ENCODE measurements at places on chromosomes 3 and 15.

DNA sequence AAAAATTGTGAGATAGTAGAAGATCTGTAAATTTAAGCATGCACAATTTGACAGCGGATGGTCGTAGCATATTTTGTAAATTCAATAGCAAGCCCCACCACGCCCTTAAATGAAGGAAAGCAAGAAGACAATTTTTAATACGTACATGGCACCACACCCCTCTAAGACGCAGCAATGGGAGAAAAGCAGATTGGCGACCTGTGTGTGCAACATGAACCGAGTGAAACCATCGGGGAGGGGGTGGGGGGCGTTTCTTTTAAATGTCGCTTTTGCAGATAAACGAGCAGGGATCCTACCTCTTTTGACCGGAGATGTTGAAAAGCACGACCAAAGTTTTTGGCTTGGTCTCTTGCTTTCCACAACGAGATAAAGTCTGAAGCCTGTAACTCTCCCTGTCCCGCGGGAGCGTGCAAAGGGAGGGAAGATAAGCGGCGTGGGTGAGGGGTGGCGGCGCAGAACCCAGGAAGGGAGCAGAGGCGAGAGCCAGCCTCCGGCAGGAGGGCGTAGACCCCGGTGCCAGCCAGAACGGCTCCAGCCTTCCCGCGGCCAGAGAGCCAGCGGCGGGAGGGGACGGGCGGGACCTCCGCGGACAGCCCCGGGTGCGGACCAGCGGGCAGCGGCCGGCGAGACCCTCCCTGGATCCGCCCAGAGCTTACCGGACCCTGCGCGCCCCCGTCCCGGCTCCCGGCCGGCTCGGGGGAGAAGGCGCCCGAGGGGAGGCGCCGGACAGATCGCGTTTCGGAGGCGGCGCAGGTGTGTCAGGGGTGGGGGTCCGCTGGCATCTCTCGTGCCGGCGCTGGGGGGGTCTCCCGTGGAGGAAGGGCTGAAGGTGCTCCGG is at the start of gene CHL1:
TSS of gene CHL1 (plus strand) at position 453 of the 838 bp plus-strand sequence. CDS start 123,014 bp downstream, outside the sequence.
- DNase-seq, result no peak

DNA sequence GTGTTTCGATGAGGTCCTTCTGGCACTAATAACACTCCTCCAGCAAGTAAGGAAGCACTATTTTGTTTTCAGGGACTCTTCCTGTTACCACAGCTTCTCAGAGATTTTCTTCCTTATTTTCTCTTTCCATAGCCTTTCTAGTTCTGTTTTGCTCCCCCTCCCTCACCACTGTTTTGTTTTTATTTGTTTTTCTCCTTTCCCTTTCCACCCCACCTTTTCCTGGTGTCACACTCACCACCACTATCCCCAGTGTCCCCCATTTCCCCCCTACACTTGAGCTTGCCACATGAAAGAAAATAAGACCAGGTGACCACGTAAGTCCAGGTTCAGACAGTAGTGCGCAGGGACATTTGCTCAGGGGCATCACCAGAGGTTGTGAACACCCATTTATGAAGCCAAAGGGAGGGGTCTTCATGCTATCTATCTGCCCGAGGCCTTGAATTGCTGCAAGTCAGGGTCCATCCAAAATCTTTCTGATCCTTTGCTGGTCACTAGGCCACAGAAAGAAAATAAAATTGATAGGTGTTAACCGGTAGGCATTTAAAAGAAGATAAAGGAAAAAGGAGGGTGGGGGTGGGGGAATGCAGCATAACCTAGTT is 1.4 kb upstream of the RFTN1 start:
- no peak for DNase-seq

DNA sequence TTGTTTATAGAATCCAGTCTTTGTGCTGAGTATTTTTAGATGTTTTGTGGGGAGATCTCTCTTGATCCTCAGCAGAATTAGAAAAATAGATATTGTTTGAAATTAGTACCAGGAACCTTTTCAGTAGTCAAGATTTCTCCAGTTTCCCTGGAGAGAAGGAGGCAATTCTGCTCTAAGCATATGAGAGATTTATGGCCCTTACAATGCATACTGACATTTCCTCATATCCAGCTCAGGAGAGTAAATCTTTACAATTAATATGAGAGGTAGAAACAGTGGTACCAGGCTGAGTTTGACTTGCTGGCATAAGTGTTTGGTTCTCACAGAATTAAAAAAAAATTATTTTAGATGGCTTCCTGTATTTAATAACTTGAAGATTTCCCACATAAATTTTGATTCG is 239.1 kb upstream of the SGO1 start:
- DNase-seq, result no peak

- no peak for DNase-seq
Observed at GRCh38 chr15:58296276-58296675, 135.5 kb upstream of the LIPC start.

DNA sequence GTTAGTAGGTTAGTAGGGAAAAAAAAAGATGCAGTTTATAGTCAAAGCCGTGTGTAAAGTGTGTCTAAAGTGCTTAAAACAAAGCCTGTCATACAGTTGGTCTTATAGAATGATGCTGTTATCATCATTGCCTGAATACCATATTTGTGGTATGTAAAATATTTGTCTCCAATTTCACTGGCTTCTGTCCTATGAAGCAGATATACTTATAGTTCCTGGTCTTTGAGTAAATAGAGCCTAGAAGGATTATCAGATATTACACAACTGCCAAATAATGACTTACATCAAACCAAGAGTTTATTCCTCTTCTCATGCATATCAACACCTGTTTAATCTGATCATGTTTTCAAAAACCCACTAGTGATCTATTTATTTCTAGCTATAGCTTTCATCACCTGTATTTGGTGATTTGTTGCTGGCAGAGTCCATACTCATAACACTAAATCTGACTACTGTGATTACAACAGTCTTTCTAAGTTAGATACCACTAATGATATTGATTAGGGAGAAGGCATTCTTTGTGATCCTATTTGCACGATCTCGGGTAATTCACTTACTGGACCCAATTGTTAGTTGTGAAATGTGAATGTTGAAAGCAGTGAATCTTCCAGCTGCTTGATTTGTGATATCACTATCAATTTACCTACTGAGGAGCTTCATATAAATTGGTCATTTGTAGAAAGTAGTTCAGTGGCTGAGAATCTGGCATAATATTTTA is 413.7 kb downstream of the LPP start:
- DNase-seq, result no peak

DNA sequence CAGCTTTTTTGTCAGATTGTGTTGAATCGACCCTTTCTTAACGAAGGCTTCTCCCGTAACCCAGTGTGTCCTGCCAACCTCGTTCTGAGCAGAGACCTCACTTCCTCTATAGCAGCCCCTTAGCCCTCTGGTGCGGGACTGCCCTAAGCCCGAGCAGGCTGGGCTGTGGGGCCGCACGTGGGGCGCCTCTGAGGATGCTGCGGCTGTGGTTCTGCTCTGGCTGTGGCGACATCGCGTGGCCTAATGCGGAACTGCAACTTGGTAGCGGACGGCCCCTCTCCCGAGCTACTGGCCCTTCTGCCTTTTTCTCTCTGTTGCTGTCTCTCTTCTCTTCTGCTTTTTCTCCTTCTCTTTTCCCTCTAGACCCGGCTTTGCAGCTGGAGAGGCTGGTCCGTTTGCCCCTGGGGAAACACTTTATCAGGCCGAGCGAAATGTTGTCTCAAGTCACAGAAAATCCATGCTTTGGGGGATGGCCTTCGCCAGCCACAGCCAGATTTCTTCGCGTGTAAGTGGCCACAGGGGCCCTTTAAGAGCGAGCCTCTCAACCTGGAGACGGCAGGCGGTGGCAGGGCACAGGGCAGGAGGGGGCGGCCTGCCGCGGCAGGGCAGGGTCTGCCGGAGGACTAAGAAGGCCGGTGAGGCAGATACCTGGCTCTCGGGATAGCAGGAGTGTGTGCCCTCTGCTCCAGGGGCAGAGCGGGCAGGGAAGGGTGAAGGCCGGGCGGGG is 19.4 kb upstream of the KIF23 start:
- peak; percentile 77 for DNase-seq

DNA sequence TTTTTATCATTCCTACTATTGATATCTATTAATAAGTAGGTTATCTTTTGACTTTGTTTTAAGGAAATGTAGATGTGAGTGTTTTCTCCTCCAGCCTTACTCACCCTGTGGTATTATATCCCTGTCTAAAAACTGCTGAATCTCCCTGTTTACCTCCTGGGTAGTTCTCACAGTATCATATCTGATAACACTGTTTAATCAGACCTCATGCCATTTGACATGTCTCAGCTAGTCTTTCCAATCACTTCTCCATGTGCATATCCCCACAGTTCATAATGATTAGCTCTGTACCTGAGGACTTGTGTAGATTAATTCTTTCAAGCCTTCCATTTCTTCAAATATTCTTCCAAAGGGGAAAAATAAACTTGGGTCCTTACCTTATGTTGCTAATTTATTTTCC is 30.7 kb downstream of the DUOX2 start:
- DNase-seq, result no peak

DNA sequence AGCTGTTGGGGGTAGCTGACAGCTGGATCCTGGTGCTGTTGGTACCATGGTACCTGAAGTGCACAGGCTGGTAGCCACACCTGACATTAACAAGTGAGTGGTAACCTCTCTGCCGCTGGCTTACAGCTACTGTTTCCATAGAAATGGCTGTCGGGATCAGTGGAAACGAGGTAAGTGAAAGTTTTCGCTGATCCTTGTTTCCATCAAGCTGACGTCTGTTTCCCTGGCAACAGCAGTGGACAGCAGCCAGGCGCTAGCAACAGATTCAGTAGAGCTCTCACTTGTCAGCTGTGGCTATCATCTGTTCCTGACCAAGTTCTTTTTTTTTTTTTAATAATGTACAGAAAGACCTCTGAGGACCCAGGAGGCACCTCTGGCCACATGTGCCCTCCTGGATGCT is 166.2 kb downstream of the CHDH start:
- no peak for DNase-seq

GRCh38 chr3:190621927-190622326 is 108.0 kb downstream of the IL1RAP start:
- no peak for DNase-seq
